Smooth muscle cell of the brain vasculature (primary cell): ENCODE measurements at places on chromosomes 11 and 22.

DNA sequence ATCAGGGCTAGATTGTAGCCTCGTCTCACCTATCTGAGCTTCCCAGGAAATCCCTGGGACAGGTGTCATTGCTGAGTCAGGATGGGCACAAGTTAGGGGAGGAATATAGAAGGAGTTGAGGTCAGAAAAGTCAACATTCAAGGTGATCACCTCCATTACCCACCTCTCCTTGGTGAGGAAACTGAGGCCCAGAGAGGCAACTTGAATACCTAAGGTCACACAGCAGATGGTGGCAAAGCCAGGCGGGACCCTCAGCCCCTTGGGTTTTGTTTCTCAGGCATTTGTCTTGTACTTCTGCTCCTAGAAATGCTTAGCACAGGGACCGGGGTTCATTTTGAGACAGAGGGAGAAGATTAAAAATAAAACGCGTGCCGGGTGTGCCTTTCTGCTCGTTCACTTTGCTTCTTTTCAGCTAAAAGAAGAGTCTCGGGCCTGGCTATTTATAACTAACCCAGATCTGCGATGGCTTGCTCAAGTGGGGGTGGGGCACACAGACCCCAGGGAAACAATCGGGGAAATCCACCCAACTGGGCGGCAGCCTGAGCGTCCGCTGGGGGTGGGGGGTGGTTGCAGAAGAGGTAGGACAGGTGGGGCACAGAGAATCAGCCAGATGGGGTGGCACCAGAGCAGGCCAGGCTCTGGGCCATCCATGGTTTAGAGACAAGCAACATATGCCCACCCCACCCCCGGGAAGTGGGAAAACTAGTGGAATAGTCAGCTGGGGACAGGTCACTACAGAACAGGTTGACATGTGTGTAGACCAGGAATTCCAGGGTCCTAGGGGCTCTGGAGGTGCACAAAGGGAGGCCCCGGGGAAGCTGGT, 3.9 kb upstream of the GNAZ start:
- no peak for DNase-seq

- no peak for DNase-seq
Measured at GRCh38 chr22:45104313-45104712, 59.4 kb upstream of the NUP50 start.

GRCh38 chr11:18254781-18255361, 6.4 kb upstream of the SAA2 start:
- DNase-seq = no peak

- DNase-seq = no peak
Measured at GRCh38 chr11:18567081-18567480, 21.5 kb downstream of the UEVLD start.

GRCh38 chr11:116798368-116798767, 6.7 kb upstream of the APOA5 start:
- DNase-seq = no peak

GRCh38 chr11:112644410-112645131, 316.6 kb upstream of the NCAM1 start:
- DNase-seq = no peak

DNA sequence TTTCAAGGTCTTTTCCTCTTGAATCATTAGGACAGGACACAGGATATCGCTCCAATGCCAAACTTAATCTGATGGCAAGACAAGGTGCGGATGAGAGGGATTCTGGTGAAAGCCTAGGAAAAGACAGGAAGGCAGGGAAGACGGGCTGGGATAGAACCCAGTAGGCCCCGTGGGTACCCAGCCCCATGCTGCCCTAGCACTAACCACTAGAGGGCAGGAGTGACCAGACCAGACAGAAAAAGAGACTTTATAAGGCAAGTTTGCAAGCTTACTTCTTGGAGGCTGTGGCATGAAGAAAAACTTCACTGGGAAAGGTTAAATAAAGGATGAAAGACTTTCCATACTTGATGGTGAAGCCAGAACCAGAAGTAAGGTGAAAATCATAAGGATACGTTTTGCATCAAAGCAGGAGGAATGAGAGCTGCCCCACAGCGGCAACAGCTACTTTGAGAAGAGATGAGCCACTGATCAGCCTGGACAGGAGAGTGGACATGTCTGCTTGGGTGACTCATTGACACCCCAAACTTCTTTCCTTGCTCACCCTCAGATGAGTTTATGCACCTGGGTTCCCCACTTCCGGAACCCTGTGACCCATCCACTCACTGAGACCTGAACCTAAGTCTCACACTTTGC, 39.8 kb downstream of the SYN3 start:
- peak; percentile 7 for DNase-seq

DNA sequence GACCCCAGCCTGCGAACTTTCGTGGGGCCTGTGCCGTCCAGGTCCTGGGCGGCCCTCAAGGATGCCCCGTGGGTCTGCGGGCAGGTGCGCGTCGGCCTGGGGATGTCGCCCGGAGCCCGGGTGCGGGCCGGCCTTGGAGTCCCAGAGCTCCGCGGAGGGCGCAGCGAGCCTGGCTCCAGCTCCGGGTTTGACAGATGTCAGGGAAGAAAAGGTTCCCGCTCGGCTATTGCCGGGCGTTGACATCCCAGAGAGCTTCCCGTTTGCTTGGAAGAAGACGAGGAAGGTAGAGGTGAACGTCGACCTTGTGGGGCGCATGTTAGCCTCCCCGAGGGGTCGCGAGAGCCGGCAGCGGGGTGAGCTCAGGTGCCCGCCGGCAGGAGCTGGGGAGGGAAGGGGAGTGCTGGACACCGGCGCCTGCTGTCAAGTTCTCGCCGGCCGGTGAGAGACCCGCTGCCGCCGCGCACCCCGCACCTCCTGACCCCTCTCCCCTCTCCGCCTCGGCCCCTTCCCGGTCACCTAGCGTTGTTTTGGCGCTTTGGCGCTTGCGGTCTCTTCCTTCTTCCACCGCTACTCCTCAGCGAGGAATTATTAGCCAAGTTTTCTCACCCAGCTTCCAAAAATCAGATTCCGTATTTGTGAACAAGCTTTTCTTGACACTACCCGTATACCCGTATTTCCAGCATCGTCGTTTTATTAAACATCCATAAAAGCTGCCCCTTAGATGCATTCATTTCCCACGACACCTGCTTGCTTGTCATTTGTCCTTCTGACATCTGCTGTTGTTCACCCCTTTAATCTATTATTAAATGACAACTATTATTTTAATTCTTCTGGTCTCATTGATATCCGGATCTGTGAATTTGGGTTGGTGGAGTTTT, 1.3 kb downstream of the BMAL1 start:
- no peak for DNase-seq

DNA sequence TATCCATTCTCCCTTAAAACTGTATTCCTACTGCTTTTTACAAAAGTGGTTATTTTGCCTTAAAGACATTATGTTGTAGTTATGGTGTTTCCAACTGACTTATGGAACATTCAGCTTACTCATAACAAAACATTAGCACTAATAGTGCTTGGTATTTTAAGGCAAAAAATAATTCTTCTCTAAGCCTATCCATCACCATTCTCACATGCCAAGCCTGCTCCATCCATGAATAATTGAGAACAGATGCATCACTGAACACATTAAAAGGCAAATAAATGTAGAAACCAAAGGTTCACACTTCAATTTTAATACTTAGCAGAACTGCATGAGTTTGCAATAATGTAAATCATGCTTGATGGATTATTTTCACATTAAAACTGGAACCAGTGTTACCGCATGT, 42.3 kb upstream of the DDI1 start:
- DNase-seq = no peak

DNA sequence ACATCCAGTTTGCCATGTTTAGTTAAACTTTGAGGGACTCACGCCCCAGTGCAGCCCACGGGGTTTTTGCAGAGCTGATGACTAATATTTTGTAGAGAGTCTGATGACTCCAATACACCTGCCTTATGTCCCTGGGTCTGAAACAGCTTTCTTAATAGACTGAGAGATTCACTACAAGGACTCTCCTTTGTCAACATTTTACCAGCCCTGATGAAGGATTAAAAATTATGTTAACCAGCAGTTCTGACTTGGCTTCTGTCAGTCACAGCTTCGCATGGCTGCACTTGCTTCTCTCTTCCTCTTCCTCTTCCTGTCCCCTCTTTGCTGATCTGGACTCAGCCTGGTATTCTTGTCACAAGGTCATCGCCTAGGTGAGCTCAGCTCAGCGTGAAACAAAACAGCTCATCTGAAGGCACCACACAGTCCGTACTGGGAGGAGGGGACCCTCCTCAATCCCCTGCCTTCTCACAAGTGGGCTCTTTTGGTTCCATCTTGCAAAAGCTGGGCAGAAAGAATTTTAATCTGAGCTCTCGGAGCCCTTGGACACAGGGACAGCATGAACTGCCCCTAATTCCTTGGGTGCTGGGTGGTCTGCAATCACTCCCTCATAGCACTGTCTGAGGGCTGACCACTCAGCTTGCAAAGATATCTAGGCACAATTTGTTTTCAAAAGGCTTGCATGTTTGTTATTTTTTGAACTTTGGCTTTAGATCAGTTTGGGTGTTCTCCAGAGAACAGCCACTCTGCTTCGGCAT, 38.1 kb upstream of the POU2AF1 start:
- no peak for DNase-seq

DNA sequence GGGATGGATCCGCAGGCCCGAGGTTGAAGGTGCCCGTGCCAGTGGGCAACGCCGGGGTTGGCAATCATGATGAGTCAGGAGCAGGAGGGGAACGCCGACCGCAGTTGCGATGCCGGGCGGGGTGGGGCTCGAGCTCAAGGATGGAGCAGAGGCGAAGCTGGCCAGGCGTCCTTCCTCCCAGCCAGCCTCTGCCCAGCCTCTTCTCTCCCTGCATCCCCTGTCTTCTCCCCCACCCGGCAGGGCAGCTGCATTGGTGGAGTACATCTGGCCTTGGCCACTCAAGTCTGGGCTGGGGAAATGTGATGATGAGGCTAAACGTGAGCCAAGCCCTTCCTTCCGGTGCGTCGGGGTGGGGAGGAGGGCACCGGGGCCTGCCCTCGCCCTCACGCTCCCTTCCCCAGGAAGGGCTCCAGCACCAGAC, 3.9 kb downstream of the IFITM10 start:
- DNase-seq = no peak

DNA sequence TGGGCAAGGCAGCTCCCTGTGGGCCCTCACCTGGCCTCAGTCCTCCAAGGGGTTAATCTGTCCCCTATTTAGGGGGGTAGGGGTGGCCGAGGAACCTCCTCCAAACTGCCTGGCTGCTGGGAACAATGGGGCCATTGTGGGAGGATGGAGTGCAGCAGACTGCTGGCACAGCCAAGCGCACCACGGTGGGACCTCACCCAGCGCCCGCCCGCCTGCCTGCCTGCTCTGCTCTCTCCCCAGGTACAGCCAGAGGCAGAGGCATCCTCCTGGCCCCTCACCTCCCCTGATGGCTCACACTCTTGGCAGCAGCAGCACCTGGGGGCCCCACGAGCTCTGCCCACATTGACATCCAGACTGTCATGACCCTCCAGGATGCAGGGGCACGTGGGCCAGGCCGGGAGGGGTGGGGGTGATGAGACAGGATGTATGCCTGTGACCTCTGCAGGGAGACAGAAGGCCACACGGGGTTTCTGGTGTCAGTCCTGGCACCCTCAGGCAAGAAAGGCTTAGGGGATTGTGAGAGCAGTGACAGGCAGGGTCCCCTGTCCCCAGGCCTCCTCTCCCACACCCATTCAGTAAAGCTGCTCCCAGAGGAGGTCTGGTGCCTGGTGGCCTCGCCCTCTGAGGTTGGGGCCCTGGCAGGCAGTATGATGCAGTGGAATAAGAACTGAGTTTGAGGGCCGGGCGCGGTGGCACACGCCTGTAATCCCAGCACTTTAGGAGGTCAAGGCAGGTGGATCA, 11.4 kb downstream of the BCL9L start:
- no peak for DNase-seq

- DNase-seq = no peak
Measured at GRCh38 chr11:46898396-46899095, 19.8 kb downstream of the LRP4 start.

- DNase-seq = no peak
Measured at GRCh38 chr11:78691215-78691614, 116.6 kb upstream of the NARS2 start.

- DNase-seq = no peak
Measured at GRCh38 chr11:114610984-114611944, 15.7 kb upstream of the NXPE4 start.

DNA sequence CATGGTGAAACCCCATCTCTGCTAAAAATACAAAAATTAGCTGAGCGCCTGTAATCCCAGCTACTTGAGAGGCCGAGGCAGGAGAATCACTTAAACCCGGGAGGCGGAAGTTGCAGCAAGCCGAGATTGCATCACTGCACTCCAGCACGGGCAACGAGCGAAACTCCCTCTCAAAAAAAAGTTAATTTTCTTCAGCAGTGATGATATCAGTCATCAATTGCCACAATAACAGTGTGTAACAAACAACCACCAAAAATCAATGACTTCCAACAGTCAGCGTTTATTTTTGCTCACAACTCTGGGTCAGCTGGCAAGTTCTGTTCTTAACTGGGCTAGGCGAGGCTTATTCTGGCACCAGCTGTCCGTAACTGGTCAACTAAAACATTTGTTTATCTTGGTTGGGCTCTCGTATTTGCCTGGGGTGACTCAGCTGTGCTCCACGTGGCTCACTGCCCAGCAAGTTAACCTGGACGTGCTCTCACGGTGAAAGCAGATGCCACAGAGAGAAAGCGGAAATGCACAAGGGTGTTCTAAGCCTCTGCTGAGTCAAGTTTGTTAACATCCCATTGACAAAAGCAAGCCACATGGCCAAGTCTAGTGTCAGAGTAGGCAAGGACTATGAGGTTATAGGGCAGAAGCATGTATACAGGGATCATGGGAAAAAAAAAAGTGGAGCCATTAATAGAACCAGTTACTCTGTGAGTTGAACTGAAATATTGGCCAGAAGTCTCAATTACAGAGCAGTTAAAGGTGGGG, 52.1 kb downstream of the LHFPL7 start:
- DNase-seq = peak; percentile 97

DNA sequence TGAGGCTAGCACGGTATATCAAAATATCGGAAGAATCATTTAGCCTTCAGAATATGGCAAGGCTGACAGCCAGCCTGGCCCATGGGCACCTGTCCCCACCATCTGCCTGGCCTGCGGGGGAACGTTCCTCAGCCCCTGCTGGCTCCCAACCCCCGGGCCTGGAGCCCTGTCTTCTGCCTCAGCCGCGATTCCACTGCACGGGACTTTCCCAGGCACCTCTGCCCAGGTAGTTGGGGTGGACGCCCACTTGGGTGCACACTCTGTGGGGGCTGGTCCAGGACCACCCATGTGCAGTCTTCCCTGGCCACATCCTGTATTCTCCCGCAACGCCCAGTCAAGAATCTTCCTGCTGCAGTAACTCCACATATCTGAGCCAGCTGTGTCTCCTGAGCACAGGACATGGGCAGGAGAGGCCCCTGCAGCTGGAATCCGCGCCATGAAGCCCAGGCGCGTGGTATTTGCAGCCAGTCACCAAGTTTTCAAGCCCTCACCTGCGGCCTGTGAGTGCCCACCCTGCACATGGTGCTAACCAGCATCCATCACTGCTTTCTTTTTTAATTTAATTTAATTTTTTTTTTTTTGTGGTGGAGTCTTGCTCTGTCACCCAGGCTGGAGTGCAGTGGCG, 77.9 kb downstream of the KCNQ1 start:
- no peak for DNase-seq

GRCh38 chr11:72001834-72002591, 3.3 kb downstream of the IL18BP start:
- DNase-seq = no peak

GRCh38 chr11:66607126-66607834, 9.2 kb upstream of the RBM14 start:
- peak; percentile 83 for DNase-seq

GRCh38 chr22:26320447-26320846, 108.6 kb upstream of the ASPHD2 start:
- no peak for DNase-seq
